CD4-positive, alpha-beta T cell treated with Interferon alpha-2 for 1 hour (primary cell): ENCODE measurements at places on chromosomes 16 and 17.
A peak's percentile ranks its signal among the peaks of the same experiment; 100 is the strongest.

- no peak for DNase-seq
Measured at GRCh38 chr16:67845291-67846062, 1.3 kb upstream of the NUTF2 start.

DNA sequence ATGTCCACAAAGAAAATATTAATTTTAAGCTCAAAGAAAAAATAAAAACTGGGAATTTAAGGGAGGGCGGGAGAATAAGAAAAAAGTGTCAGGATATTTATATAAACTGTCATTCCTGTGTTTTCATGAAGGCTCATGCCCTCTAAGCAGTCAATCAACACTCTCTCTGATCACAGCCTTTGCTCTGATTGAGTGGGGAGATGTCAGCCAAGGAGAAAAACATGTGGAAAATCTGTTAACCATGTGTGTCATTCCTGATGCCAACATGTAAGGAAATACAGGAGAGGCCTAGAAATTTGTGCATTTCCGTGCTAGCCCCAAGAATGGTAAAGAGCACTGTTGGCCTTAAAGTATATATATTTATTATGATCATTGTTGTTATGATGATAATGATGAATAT, 137.9 kb upstream of the IRX5 start:
- DNase-seq, result no peak

- DNase-seq, result no peak
Measured at GRCh38 chr17:78714534-78714933, 67.5 kb downstream of the CYTH1 start.

- no peak for DNase-seq
Measured at GRCh38 chr17:53390575-53390974, 432.2 kb upstream of the KIF2B start.

DNA sequence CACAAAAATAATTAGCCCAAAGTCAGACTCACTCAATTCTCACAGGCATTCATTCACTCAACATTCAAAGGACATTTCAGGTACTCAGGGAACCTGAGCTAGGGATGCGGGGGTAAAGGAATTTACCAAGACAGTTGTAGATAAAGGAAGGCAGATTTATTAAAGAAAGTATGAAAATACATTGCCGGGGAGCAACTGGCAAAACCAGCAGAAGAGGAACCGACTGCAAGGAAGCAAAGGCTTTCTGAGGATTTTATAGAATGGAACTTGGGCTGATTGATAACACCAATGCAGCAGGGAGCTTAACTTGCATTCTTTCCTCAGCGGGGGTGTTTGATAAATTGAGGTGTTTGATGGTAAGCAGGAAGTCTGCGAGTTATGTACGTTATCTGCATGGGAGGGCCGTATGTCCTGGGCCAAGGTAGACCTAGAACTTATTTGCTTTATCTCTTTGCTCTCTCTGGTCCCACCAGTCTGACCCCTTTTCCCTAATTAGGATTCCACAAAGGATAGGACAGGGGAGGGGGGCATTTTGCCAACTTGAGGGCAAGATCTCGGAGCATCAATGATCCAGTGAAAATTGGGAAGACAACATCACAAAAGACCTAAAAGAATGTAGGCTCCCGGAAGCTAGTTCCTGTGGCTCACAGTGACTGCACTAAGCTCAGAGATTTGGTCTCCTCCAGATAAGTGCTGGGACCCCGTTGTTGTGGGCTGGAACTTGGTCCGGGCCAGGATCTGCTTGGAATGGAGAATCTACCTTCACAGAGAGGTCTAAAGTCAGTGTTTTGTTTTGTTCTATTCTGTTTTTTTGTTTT, 5.8 kb upstream of the MT3 start:
- DNase-seq, result no peak

DNA sequence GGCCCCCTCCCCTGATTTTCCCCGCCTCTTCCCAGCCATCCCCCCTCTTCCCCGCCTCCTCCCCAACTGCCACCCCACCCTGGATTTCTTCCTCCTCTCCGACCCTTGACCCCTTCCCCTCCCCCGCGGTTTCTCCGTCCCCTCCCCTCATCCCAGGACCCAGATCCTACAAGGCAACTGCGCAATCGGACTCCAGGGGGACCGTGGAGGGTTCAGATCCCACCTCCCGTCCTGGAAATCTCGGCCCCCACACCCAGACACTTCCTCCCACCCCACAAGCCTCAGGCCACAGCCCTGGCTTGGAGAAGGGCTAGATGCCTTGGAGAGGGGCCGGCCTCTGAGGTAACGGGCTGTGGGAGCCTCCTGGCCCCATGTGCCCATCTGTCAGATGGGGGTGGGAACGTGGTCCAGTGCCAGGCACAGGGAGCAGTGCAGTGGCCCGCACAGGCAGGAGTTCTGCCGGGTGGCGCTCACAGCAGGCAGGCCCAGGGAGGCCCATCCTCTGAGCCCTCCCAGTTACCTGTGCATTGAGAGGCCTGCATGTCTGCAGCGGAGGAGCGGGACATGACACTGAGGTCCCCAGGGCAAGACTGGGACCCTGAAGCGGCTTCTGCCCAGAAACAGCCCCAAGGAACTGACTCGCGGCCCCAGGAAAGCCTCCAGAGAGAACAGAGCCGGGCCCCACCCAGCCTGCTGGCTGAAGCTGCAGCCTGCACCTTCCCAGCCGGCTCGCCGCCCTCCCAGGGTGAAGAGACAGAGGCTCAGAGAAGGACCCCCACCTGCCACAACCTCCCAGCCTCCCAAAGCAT, 16.7 kb downstream of the ZNF423 start:
- no peak for DNase-seq

DNA sequence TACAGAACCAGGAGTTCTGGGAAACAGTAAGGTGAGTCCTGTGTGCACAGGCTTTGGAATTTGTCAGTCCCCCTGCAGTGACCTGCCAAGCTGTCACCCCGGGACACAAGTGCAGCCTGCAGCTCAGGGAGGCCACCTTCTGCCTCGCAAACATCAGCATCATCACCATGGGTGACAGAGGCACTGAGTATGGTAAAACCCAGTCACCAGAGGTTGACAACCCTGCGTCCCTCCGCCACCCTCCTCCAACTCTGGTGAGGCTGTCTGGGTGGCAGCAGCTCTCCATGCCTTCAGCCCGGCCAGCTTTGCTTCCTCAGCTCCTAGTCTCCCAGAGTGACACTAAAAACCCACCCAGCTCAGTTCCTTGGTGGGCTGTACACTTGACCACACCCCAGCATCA, 221.0 kb downstream of the CPPED1 start:
- no peak for DNase-seq

DNA sequence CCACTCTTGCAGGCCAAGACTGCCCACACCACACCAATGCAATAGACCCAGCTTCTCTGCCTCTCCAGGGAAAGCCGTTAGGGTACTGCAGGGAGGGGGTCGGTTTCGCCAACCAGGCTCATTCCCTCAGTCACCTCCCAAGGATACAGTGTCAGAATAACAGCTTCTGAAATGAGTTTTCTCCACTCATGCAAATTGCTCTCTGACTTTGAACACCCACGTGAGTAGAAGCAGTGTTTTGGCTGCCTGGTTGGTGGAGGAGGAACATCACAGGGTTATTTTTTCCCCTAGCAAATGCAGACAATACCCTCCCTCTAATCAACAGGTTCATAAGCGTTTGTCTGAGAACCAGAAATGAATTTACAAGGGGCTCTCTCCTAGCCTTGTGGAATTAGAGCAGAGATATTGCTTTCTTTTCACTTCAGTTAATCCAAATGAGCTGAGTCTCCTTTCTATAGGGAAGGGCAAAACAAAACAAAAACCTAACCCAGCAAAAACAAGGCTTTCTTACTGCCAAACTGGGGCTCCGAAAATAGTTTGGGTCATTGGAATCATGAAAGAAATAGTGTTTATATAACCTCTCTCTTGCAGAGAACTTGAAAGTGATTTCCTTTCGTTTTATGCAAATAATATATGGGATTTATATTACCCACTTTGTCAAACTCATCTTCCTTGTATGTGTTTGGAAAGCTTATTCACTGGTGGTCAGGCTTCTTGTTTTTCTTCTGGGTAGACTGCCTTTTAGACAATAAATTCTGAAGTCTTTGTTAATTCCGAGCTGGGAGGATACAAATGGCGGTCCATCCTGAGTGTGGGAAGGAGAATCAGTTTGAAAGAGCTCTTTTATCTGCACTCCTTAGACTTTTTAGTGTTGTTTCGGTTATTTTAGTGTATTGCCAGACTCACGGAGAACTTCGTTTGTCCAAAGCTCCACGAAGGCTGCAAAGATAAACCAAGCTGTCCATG, 229.9 kb downstream of the MSI2 start:
- DNase-seq, result no peak

DNA sequence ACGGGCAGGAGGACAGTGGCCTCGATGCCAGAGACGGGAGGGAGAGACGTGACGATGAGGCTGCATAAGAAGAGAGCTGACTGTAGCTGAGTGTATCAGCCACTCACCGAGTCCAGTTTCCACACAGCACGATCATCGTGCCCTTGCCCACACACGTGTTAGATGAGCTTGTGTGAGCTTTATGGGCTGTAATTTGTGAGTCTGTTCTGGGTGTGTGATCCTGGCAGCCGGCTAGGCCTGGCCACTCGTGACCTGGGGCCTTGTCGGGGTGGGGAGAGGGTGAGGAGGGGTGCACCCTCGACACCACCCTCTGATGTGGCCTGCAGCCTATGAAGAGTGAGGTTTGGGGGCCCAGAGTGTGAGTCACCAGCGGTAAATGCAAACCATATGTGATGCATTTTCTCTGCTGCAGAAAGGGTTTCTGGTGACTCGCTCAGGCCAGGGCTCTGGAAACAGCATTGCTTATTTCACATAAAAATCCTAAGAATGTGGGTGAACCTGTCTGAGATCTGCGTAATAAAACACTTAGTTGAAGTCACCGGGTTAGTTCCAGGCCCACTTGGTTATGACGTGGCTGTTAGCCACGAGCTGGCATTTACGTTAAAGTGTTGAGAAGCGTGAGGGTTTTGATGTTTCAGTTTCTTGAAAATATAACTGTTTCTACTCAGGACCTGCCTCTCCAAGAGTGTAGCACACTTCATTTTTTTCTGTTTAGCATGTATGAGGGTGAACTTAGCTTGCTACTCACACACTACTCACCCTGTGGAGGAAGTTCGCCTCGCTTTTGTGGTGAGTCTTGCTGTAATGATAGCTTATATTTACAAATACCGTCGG, 4.2 kb downstream of the METRNL start:
- DNase-seq, result peak; percentile 69

- DNase-seq, result no peak
Measured at GRCh38 chr16:6035161-6035560, 937.6 kb upstream of the EEF2KMT start.

DNA sequence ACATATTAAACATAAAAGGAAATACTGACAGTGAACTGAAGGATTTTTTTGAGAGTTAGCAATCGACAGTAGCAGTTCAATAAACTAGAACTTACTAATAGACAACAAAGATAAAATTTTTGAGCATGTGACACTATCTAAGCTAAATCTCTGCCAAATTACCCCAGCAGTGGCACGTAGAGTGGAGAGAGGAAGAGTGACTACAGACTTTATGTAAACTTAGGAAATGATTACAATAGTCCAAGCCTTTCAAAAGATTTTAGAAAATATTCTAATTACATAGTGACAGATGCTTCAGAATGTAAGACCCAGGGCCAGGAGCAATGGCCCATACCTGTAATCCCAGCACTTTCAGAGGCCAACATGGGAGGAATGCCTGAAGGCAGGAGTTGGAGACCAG, 52.4 kb downstream of the CFDP1 start:
- no peak for DNase-seq

GRCh38 chr17:71224824-71225575, 895.8 kb upstream of the SOX9 start:
- no peak for DNase-seq

GRCh38 chr16:12998361-12999085, 97.1 kb downstream of the SHISA9 start:
- no peak for DNase-seq

DNA sequence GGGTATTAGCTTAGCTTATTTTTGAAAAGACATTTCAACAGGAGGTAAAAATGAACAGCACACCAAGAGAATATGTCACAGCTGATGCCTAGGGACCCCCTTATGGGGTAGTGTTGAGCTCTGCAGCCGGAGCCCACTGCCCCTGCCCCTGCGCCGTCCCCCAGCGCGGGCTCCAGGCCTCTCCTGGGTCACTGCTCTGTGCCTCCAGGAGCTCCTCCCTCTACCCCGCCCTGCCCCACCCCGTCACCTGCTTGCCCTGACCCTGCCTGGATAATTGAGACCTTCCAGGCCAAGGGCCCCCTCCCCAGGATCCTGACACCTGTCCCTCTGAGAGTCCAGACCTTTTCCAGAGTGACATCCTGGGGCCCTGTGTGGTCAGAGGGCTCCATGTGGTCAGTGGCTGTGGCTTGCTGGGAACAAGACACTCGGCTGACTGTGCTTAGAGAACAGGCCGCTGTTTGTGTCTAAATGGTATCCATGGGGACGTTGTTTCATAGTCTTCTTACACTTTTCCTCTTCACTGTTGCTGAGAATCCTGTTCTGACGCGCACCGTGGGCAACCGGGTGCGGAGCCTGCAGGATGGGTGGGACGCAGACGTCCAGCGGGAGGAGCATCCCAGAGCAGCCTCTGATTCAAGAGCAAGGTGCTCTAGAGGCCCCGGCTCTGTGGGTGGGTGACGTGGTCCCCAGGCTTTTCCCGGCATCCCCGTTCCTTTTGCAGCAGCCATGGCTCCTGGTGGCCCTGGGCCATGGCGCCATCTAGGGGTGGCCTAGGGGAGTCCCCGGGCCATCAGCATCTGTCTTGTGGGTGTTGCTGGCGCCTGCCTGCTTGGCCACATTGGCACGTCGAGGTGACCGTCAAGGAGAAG, 20.0 kb upstream of the WFIKKN1 start:
- peak; percentile 44 for DNase-seq

DNA sequence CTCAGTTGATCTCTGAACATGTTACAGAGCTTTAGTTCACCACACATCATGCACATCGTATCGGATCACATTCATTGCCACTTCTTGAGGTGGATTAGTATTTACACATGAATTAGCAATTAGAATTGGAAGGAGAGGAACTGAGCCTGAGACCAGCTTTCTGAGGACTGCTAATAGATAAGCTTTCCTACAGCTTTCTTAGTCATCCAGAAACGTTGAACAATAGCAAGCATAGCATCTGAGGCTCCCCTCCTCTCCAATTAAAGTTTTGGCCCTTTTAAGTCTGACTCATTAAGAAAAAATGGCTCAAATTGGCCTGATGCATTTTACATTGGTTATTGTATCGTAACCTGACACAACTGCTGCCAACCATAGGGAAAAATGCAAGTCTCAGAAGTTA, 1130.4 kb downstream of the CDH8 start:
- no peak for DNase-seq
